Stimulated activated CD4-positive, alpha-beta T cell treated with anti-CD3 and anti-CD28 coated beads, Interleukin-12 subunit alpha, Interleukin-12 subunit beta, amount 100 ng/mL, for 24 hours (primary cell): ENCODE measurements at places on chromosomes 3 and 15.

GRCh38 chr3:191973820-191974219, 512.9 kb downstream of the PYDC2 start:
- DNase-seq: no peak

GRCh38 chr3:112170046-112170445, 37.0 kb upstream of the GCSAM start:
- no peak for DNase-seq

DNA sequence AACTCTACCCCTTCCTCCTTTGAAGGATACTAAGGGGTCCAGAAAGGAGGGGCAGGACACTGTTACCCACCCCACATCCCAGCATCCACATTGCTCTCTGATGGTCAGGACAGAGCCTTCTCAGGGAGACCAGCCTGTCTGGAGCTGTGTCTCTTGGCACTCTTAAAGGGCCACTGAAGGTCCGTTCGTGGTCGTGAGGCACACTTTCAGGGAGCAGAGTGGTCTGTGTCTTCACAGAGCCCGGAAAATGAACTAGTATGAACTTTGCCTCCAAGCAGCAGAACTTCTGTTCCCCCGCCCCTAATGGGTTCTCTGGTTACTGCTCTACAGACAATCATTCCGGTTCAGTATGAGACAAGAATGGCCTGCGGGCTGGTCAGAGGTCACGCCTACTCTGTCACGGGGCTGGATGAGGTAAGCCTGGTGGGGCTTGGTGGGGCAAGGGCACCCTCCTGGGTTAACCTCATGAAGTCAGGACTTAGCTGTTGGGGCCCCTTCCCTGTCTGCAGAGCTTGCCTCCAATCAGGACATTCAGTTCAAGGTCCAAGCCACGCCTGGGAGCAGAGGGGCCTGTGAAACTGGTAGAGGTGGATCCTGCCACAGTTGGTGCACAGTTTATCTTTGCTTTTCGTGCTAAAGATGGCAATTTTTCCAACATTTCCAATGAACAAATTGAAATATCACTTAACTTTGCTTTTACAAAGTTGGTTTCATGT, 33.2 kb downstream of the CAPN3 start:
- DNase-seq: no peak

DNA sequence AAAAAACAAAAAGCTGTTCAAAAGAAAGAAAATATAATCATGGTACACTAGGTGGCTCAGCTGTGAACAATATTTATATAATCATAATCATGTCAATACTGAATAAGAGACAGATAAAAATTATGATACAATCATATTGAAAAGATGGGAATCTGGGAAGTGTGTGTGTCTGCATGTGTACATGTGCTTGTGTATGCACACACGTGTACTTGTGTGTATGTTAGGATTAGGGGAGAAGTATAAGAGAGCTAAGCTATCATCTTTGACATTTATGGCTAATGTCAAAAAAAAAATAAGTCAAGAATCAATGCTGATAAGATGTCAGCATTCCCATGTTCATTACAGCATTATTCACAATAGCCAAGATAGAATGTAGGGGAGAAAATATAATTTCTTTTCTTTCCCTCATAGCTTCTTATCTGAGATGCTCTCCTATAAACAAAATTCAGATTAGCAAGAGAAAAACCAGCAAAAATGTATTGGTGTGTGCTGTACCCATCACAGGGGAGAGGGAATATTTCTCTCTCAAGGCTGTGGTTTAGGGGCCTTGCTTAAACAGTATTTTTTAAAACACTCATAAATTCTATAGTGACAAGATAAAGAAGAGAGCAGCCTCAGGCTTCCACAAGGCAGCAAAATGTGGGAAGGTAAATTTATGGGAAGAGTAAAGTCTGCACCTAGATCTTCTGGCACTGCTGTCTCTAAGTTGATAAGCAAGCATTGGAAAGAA, 63.4 kb upstream of the ITGA11 start:
- no peak for DNase-seq

DNA sequence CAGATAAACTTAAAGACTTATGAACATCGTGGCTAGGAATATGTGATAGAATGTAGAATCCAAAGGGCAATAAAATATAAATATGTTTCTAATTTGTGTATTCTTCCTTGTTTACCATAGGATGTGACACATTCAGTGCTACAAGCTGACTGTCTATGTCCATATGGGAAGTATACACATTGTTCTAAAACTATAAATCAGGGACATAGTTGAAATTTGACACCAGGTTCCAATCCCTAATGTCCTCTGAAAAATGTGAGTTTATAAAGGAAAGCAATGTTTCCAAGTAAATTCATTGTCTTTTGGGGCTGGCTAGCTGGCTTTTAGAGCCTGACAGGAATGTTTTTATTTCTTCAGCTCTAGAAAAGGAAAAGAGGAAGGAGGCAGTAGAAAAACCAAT, 273.6 kb downstream of the CNTN4 start:
- DNase-seq: no peak

DNA sequence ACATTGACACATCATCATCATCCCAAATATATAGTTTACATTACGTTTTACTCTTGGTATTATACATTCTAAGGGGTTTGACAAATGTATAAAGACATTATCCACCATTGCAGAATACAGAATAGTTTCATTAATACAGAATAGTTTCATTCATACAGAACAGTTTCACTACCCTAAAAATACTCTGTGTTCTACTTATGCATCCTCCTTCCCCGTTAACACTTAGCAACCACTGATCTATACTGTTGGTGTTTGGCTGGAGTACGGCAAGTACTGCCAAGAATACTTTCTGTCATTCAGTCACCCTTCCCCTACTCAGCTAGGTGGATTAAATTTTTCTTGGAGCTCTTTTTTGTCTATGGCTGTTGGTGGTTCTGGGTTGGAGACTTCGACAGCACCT, 33.4 kb downstream of the LEKR1 start:
- no peak for DNase-seq

DNA sequence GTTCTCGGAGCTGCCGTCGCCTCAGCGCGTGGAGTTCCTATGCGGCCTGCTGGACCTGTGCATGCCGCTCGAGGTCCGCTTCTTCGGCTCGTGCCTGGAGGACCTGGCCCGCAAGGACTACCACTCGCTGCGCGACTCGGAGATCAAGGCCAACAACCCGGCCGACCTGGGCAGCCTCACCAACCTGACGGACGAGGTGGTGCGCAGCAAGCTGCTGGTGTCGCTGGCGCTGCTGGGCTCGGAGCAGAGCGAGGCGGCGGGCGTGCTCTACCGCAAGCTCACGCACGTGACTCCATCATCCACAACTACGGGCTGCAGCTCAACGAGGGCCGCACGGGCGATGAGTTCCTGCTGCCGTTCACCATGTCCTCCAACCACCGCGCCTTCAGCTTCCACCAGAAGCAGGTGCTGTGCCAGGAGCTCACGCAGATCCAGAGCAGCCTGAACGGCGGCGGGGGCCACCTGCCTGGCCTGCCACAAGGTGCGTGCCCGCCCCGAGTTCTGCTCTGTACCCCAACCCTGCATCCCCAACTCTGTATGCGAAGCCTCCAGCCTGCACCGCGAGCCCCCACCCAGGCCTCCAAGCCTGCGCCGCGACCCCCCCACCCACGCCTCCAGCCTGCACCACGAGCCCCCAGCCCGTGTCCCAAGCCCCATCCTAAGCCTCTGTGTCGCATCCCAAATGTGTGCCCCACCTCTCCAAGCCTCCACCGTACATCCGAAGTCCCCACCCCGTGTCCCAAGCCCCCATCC, 178.2 kb downstream of the OR4M2 start:
- no peak for DNase-seq

DNA sequence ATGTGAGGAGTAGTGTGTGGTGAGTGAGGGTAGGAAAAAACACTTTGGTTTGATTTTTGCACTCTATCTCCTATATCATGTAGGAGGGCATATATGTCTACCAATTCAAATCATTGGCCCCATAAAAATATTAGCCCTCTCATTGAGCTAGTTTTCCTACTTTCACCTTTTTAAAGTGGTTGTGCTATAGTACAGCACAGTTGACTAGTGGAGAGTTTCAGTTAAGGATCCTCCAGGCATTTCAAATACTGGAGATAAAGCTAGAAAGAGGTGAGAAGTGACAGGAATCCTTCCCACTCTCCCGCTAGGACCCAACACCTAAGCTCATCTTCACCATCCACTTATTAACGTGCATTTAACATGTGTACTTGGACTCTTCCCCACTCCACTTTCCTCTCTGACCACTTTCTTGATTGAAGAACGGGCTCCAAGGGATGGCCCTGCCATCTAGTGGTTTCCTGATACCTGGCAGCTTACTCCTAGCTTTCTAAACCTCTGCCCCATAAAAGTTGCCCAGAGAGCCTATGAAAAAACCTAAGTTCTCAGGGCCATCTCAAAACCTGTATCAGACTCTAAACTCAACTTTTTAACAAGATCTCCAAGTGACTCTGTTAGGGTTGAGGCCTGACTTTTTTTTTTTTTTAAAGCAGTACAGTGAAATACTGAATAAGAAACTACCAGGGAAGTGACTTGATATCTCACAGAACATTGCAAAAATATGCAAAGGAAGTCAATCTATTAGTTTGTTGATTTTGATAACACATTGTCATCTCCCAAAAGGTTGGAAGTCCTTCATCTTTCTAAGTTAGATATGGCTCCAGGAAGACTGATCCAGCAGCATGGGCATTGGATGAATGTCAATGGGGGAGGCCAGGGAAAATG, 17.9 kb downstream of the IL12A start:
- no peak for DNase-seq

DNA sequence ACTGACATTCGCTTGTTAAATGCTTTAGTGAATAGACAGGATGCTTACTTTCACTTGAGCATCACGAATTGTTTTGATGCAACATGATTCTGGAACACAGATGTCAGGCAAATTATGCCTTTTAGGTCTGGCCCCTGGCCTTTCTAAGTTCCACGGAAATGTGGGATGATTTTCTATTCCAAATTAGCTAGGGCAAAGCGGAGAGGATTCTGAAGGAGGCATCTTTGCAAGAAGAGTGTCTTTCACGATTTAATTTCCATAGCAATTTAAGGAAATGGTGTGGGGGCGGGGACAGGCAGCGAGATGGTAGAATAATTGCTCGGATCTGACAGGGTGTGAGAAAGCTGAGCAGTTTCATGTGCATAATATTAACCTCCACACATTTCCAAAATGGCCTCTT, 238.5 kb upstream of the KCNMB2 start:
- DNase-seq: no peak

GRCh38 chr3:155012584-155012983, 67.5 kb upstream of the MME start:
- no peak for DNase-seq

- no peak for DNase-seq
These were observed 14.8 kb upstream of the ZBTB20 start for GRCh38 chr3:115161866-115162265.

DNA sequence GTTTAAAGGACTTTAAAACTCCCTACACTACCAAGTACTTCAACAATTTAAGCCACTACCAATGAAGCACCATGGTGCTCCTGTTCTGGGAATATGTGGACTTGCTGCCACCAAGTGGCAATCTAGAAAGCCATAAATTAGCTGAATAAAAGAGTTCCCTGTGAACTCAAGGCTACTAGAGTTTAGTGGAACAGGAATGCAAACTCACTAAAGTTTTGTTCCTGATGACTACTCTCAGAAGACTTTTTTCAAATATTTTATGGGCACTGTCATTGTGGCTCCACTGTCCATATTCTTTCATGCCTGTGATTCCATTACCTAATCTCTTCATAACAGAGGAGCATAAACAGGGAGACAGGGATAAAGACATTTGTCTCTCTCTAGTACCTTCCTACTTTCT, 63.9 kb downstream of the TMCC1 start:
- no peak for DNase-seq

DNA sequence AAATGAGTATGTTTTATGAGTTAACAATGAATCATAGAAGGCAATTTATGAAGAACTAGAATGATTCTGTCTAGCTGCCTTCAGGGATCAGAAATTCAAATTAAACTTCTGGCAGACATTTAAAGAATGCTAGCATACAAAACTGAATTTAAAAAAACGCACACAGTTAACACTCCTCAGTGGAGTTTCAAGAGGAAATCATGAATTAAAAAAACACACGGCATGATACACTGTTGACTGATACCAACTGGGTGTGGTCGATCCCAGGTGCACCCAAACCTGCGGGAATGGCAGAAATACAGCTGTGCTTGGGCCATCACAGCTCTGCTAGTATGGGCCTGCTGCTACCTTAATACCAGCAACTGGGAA, 526.0 kb downstream of the FOXP1 start:
- no peak for DNase-seq

DNA sequence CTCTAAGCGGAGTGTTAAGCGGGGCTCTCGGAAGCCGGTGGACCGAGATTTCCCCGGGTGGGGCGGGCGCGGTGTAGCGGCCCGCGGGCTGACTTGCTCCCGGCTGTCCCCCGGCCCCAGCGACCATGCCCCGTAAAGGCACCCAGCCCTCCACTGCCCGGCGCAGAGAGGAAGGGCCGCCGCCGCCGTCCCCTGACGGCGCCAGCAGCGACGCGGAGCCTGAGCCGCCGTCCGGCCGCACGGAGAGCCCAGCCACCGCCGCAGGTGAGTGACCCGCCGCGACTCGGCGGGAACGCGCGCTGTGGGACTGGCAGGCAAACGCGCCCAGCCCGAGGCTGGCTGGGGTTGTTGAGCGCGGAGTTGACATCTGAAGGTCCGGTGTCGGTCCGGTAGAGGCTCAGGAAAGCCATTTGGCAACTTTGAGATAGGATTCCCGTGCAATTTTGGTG, 1.3 kb downstream of the SMC4 start:
- DNase-seq: peak; percentile 6

- DNase-seq: no peak
These were observed 7.3 kb upstream of the GHRL start for GRCh38 chr3:10300087-10300486.

DNA sequence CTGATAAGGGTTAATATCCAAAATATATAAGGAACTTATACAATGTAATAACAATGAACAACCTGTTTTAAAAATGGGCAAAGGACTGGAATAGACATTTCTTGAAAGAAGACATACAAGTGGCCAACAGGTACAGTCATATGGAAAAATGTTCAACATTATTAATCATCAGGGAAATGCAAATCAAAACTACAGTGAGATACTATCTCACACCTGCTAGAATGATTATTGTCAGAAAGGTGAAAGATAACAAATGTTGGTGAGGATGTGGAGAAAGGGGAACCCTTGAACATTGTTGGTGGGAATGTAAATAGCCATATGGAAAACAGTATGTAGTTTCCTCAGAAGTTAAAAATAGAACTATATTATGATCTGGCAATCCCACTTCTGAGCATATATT, 20.4 kb downstream of the GOLM2 start:
- no peak for DNase-seq

DNA sequence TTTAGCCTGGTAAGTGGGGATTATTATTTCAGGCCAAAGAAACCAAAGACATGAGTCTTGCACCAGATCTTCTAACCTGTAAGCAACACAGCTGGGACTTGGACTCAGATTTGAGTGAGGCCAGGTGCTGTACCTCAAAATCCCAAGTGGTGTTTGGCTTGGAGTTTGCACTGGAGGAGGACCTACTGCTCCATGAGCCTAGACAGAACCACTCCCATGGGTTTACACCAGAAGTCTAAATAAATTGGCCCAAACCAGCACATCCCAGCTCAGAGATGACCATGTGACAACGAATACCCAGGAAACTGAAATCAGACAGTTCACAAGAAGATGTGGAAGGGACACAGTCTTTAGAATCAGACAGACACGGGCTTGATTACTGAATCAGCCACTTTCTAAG, 47.5 kb downstream of the MINAR1 start:
- no peak for DNase-seq
